ENCODE measurements at places on chromosomes 2 and 18. TPM values are rescaled to one million over a fixed set of nuclear protein-coding genes. Genes with fewer than 3 reads are reported as not detected.

DNA sequence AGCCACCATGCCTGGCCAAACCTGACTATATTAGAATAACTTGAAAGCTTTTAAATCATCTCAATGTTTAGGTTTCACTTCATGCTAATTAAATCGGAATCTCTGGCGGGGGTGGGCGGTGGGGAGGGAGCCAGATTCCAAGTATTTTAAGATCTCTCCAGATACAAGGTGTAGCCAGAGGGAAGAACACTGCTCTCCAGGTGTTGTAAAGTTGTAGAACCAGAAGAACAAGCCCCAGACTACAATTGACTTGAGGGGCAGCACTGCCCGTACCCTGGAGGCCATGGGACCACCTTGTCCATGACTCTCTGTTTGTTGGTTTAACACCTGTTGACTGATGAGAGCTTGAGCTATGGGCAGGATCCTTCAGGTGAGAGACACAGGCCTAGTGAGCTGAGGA lies 33.1 kb upstream of the GTF2A1L start:
- DNase-seq: no peak

Gene C1QL2
- not detected for total RNA-seq

GRCh38 chr18:25075331-25075730 lies 276.6 kb downstream of the ZNF521 start:
- no peak for DNase-seq

DNA sequence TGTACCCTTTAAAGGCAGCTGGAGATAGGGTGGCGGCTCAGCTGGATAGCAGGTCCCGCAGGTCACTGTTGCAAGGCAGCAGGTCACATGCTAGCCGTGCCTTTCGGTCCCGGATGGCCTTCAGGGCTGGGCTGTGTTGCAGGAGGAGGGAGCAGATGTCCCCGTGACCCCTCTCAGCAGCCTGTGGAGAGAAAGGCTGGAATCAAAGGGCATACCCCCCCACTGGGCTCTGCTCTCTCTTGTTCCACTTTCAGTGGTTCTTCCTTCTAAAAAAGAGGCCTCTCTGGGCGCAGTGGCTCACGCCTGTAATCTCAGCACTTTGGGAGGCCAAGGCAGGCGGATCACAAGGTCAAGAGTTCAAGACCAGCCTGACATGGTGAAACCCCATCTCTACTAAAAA lies 4.4 kb upstream of the ANKRD23 start:
- DNase-seq: no peak

GRCh38 chr18:54899500-54899899 lies 59.8 kb downstream of the CCDC68 start:
- DNase-seq: no peak
